ENCODE measurements at places on chromosomes 11 and 22.

GRCh38 chr11:118689503-118689851, 10.0 kb upstream of the TREH start:
- DNase-seq: no peak

DNA sequence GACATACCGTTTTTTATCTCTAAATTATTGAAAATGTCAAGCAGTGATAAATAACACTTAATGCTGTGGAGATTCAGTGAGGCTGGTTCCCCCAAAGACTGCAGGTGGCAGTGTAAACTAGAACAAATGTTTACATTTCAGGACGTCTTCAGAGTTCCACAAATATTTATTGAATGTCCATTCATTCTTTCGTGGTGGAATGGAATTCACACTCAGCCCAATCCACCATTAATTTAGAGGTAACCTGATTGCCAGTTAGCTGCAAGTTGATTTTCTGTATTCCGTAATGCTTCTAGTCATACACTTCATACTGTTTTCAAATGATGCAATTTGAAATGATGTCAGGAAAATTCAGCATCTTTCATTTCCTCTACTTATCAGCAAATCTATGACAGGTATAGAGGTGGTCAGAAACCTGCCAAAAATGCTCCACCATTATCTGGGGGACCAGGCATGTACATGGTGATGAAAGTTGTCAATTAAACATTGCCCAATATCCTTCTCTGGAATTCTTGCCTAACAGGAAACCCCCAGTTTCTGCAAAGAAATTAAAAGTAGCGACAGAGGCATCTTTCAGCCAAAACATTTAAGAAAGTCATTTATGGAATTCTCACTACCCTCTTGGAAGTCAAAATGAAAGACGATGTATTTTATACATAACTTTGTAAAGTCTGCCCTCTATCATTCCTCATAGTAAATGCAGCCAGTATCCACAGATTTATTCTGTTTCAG, 94.3 kb upstream of the BMAL1 start:
- no peak for DNase-seq

DNA sequence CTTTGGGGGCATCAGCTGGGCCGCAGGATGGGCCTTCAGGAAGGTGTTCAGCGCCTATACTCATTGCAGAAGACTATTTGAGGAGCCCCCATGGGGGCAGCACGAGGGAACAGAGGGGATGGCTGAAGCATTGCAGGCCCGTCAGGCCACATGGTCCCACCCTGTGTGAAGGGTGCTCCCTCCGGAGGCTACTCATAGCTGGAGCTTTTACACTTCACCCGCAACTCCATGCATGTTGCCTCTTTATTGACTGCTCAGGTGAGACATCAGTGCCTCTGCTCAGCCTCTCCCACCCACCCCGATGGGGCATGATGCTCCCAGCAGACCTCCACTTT, 1500.9 kb downstream of the TBC1D22A start:
- DNase-seq: no peak

DNA sequence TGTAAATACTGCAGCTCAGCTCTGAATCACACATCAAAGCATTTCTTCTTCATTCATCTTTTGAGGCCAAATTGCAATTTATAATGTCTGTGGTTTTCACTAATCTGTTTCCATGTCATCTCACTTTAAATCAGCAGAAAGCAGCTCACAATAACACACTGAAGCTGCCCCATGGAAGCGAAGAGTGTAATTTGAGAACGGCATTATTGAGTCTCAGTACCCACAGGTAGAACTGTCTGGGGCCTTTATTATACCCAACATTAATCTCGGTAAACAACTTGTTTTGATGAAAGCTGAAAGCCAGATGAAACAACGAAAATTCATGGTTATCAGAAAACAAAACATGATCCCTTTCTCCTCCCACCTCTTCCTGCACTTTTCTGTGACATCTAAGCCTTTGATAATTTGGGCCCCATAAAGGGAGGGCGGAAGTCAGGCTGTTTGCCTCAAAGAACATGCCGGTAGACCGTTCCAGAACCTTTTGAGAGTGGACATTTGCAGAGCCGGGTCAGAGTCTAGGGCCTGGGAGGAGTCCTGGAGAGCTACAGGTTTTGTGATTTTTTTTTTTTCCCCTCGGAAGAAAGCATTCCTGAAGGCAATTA, 68.2 kb upstream of the SESN3 start:
- no peak for DNase-seq

GRCh38 chr11:19337779-19338178, 97.0 kb upstream of the E2F8 start:
- DNase-seq: no peak

DNA sequence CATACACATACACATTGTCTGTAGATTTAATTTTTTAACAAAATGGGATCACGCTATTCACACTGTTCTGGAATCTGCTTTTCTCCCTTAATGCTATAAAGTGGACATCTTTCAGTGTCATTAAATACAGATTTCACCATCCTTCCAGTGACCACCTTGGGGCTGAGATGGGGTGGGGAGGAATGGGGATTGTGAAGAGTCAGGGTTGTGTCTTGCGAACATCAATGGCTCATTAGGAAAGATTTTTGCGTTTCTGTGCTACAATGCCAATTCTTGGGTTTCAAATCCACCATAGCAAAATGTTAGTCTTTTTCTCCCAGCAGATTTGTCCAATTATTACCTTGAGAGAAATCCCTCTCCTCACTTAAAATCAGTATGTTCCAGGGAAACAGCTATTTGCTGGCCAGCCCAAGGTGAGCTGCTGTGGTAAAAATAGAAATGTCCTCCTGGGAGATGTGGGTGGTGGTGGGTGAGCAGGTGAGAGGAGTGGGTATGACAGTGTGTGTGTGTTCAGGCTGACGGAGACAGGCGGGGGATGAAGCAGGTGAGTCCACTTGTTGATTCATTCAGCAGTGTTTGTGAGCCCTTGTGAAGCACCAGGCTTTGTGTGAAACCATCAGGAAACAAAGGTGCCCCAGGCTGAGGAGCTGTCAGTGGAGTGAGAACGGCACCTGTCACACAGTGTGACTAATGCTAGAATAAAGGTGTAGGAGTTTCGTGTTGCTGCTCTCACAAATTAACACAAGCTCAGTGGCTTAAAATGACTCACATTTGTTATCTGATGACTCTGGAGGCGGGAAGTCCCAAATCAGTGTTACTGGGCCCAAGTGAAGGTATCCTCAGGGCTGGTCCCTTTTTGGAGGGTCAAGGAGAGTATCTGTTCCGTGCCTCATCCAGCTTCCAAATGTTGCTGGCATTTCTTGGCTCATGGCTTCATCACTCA, 1.7 kb upstream of the CBX6 start:
- no peak for DNase-seq
